ENCODE measurements at places on chromosomes 12 and 14. TPM values are rescaled to one million over a fixed set of nuclear protein-coding genes. Genes with fewer than 3 reads are reported as not detected.

DNA sequence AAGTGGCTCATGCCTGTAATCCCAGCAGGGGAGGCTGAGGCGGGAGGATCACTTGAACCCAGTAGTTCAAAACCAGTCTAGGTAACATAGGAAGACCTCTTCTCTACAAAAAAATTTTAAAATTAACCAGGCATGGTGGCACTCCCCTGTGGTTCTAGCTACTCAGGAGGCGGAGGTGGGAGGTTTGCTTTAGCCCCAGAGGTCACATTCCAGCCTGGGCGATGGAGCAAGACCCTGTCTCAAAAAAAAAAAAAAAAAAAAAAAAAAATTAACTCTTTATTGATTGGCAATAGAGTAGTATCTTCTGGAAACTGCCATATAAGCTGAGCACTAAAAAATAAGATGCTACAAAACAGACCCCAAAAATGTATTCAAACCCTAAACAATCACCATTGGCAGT lies 69.5 kb downstream of the LLPH start:
- no peak for DNase-seq

Gene HHIPL1
- total RNA-seq: 0.80 TPM

DNA sequence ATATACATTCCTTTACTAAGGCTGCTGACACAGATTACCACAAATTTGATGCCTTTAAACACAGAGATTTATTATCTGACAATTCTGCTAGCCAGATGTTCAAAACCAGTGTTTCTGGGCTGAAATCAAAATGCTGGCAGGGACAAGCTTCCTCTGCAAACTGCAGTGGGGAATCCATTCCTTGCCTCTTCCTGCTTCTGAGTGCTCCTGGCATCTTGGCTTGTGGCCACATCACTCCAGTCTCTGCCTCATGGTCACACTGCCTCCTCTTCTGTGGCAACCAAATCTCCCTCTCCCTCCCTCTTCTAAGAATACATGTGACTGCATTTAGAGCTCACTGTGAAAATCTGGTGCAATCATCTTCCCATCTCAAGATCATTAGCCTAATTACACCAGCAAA lies 235.7 kb downstream of the TTC8 start:
- no peak for DNase-seq

DNA sequence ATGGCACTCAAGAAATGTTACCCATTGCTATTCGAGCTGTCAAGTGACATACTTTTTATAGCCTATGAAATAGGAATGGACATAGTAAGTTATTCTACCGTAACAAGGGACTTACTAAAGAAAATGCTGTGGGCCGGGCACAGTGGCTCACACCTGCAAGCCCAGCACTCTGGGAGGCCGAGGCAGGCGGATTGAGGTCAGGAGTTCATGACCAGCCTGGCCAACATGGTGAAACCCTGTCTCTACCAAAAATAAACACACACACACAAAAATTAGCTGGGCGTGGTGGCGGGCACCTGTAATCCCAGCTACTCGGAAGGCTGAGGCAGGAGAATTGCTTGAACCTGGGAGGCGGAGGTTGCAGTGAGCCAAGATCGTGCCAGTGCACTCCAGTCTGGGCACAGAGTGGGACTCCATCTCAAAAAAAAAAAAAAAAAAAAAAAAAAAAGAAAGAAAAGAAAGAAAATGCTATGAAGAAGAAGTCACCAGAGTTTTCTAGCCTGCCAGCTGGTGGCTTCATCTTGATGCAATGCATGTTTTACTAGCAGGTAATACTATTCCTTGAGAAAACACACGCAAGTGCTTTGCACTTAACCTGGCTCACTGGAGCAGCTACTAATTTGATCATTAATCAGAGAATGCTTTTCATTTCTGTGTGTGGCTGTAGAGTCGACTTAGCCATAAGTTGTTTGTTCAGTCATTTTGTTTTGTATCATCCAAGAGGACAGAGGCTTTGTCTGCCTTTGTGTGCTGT lies 166.7 kb upstream of the MYL2 start:
- peak; percentile 81 for DNase-seq

GRCh38 chr12:94265539-94265938 lies 117.2 kb downstream of the PLXNC1 start:
- DNase-seq: no peak

- DNase-seq: no peak
These were observed 78.2 kb downstream of the GAS2L3 start for GRCh38 chr12:100651694-100652093.

Gene LHX5
- not detected for total RNA-seq

DNA sequence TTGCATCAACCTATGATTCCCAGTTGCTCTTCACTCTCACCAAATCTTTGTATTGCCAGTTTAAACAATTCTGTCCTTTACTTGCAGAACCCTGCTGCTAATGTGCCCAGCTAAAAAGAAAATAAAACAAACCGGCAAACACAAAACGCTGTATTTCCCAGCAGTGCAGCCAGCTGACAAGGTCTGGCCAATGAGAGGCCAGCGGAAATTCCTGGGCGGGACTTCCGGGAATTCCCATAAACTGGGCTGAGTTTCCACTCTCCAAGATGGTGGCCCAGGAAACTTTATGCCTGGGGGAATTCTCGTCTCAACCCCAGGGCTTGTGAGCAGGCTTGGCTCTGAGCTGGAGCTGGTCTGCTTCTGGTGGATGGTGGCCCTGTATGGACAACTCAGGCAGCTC lies 807.3 kb upstream of the TMEM132C start:
- no peak for DNase-seq

DNA sequence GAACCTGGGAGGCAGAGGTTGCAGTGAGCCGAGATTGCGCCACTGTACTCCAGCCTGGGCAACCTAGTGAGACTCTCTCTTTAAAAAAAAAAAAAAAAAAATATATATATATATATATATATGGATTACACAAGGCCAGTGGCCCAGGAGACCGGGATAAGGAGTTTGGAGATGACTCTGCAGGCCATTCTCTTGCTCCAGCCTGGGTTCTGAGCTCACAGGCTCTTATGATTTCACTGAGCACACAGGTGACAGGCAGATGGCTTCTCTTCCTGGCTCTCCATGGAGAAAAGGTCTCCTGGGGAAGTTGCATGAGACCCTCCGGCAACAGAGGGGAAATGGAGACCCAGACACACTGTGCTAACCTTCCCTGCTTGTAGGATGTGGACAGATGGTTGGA lies 98.7 kb upstream of the VASH1 start:
- no peak for DNase-seq

GRCh38 chr14:100765991-100766390 lies 39.3 kb downstream of the DLK1 start:
- no peak for DNase-seq

Gene IGFBP6
- total RNA-seq: 25.4 TPM

Gene CCDC196
- total RNA-seq: not detected

Gene MYF5
- total RNA-seq: not detected

Gene CLEC6A
- total RNA-seq: not detected

- DNase-seq: no peak
These were observed 61.7 kb downstream of the PPM1H start for GRCh38 chr12:62873116-62873825.

DNA sequence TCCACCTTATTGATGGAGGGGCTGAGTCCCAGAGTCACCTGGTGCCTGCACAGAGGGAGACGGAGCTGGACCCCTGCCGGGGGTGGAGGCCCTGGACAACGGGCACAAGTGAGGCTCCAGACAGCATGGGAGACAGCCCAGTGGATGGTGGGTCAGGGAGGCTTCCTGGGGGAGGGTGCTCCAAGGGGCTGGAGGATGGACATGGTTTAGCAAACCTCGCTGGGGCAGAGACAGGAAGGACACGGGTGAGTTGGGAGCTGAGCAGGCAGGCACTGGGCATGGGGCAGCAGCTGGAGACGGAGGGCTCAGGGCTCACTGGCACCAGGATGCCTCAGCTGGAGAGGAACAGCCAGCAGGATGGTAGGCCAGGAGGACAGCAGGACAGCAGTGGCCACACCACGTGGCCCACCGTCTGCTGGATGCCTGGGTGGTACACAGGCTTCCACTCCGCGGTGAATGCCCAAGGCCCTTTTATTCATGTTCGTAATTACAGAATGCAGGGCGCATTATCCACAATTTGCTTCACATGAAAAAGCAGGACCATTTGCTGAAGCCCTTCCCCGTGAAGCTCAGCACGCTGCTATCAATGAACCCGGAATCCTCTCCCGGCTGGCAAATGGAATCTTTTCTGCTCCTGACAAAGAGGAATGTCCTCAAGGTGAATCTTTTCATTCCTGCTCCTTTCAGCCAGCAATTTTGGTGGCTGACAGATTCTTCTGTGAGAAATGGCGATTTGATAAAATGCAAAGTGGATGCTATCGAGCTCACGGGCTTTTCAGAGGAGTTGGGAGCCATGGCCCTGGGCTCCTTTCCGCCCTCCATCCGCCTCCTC lies 138.1 kb upstream of the C14orf180 start:
- no peak for DNase-seq

DNA sequence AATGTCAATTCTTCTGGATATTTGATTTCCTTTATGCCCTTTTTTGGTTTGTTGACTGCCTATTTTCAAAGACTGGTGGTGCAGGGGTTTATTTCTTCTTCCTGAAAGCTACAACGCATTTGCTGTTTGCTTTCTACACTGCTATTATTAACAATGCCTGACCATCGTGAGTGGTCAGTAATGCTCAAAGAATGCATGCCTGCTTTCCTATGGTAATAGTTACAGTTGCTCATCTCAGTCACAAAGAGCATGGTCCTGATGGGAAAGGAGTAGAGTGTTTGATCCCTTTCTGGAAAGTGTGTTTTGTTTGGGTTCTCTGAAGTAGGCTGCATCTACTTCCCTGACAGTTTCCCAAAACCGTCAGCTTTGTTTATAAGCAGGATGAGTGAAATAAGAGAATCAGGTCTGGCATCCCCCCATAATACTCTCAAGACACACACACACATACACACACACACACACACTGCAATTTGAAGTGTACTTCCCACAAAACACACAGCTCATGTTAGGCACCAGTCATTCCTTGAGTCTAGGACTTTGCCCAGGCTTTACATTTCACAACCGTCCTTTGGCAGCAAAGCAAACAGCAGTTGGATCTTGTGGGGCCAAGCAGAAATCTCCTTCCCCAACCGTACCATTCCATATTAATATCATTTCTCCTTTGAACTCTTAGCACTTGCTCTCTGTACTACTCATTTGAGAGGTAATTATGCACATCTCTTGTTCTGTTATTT lies 56.6 kb downstream of the SUDS3 start:
- DNase-seq: no peak

DNA sequence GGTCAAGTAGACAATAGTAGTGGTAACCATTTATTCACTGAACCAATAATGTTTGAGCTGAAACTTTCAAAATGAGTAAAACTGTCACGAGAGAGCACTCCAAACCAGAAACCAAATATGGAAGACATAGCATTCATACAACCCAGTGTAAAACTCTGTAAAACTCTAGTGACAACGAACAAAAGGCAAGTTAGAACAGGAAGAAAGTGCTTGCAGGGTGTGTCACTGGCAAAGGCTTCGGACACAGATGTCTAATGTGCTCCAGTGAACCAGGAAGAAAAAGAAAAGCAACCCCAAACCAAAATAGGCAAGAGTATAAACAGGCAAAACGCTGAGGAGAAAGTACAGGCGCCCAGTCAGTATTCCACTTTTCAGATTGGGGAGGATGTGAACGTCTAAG lies 79.3 kb upstream of the FZD10 start:
- no peak for DNase-seq

Gene SLC10A1
- 63.2 TPM for total RNA-seq

- DNase-seq: no peak
These were observed 18.8 kb downstream of the NCKAP5L start for GRCh38 chr12:49809381-49809905.

Gene DBX2
- not detected for total RNA-seq

Gene OAS2
- total RNA-seq: 5.2 TPM

Gene EPYC
- not detected for total RNA-seq

DNA sequence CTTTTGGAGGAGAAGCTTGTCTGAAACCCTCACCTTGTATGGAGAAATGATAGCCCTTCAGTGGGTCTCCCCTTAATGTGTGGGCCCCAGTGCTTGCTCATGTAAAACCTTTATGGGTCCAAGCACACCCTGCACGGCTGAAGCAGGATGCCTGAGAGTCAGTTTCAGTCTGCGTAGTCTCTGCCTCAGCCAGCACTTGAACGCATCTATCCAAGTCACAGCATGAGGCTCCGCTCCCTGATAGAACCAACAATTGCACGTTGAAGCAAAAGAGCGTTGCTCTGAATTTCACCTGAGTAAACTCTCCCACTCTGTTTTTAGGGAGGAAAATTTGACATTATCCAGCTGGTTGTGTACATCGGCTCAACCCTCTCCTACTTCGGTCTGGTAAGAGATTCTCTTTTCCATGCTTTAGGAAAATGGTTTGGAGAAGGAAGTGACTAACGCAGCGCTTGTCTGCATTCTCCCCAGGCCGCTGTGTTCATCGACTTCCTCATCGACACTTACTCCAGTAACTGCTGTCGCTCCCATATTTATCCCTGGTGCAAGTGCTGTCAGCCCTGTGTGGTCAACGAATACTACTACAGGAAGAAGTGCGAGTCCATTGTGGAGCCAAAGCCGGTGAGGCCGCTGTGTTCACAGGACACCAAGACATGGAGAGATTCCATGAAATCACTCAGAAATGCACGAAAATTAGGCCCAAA lies 33.0 kb upstream of the P2RX4 start:
- no peak for DNase-seq

Gene ARMH4
- total RNA-seq: 1.4 TPM

DNA sequence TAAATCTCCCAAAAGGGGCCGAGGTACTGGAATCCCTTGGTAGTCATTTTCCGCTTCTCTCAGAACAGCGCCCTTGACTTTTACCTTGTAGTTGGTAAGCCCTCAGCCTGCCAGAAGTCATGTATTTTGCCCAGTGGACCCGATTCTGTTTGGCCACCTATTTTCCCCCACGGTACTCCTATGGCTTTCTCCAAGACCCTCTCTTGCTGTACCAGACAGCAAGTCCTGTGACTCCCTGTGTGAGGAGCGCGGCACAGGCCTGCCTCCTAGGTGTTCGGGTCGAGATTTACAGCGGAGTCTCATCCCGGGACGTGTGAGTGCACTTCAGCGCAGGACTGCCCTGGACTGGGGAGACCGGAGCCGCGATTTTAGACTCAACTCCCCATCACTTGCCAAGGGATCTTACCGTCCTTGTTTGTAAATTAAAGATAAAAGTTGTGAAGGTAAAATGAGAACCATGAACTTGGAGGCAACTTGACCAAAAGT lies 1.1 kb upstream of the MBD6 start:
- peak; percentile 63 for DNase-seq

Data from right lobe of liver (tissue), 6 donors.